ENCODE measurements at places on chromosomes 12 and 14. TPM values are rescaled to one million over a fixed set of nuclear protein-coding genes. Genes with fewer than 3 reads are reported as not detected.

GRCh38 chr12:124921200-124922031, 7.0 kb upstream of the UBC start:
- peak; percentile 77 for DNase-seq

GRCh38 chr12:104896146-104896545, 61.9 kb downstream of the SLC41A2 start:
- no peak for DNase-seq

DNA sequence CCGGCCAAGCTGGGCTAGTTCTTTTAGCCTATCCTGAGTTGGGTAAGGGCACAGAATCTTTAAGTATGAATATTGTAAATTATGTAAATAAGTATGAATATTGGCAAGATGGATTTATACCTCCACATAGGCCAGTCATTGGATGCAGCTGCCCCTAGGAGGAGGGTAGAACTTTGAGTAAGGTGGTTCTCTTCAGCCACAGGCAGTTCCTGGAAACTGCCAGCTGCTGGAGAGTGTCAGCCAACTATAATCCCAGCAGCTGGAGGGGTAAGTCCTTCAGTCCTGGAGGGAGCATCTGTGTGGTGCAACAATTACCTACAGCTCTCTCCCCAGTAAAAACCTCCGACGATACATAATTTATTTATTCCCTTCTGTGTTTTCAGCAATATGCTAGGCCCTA, 65.8 kb upstream of the TMPO start:
- no peak for DNase-seq

- DNase-seq = no peak
Observed at GRCh38 chr12:108853981-108854446, 3.4 kb downstream of the SSH1 start.

DNA sequence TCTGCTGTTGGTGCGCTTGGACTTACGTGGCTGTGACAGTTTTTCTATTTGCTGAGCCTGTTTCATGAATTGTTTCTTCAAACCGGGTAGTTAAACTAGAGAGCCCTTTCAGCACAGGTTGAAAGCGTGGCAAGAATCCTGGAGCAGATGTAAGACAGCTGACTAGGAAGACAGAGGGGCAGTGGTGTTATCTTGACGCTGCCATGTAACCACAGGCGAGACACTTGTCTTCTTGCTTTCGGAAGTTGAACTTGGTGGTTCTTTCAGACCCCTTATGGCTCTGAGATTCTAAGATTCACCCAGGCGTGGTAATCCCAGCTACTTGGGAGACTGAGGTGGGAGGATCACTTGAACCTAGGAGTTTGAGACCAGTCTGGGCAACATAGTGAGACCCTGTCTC, 4.3 kb downstream of the EMP1 start:
- no peak for DNase-seq

DNA sequence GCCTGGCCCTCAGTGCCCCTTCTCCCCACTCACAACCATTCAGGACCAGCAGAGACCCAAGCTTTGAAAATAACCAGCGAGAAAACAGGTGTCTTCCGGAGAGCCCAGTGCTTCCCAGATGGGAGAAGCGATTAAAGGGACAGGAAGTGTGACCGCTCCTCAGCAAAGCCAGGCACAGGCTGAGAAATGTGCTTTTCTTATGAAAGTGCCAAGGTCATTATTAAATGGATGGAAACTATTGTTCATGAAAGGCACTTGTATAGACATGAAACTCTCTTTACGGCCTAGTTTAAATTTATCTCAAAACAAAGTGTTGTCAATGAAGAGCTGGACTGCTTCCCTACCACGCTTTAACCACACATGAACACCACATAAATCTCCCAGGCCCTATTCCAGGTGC, 210.4 kb downstream of the SPTSSA start:
- no peak for DNase-seq

DNA sequence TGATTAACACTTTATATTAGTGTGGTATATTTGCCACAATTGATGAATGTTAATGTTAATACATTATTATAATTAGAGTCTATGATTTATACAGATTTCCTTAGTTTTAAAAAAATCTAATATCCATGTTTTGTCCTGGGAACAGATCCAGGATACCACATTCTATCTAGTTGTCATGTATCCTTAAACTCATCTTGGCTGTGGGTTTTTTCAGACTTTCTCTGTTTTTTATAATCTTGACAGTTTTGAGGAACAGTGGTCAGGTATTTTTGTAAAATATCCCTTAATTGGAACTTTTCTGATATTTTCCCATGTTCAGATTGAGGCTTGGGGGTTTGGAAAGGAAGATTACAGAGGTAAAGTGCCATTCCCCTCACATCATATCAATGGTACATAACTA, 104.1 kb downstream of the LMNTD1 start:
- no peak for DNase-seq

DNA sequence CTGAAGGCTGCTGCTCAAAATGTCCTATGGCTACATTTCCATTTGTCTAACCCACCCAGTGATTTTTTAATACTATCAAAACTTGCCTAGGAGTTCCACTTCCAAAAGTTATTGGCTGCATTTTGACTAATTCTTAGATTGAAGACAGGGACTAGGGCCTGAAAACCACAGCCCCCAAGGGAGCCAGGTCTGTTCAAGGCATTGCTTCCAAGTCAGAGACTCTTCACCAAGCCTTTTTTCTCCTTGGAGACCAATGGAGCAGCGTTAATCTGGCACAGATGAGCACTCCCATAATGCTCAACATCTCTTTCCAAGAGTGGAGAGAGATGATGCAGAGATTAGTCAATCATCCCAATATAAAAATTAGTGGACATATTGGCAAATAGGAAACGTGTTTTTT, 112.5 kb upstream of the HIF1A start:
- DNase-seq = no peak

Gene CRIP2
- 69.1 TPM for polyA plus RNA-seq

Gene SYNDIG1L
- polyA plus RNA-seq = not detected
